Activated CD4-positive, alpha-beta T cell treated with anti-CD3 and anti-CD28 coated beads, Interleukin-2, amount 10 ng/mL, durations not matched to agents 7 days and 5 days (primary cell): ENCODE measurements at places on chromosomes 12 and 14.

GRCh38 chr14:57412341-57412740 is 22.0 kb downstream of the NAA30 start:
- no peak for DNase-seq

DNA sequence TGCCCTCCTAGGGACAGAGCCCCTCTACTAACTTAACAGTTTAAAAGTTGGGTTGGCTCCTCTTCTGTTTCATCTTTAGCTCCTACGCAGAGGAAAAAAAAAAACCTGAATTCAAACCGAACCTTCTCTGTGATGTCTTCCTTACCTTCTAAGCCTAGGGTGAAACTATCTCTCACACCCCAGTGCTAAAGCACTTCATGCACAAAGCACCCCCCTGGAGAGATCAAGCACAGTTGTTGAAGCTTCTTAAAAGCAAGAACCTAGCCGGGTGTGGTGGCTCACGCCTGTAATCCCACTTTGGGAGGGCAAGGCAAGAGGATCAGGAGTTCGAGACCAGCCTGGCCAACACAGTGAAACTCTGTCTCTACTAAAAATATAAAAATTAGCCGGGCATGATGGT is 37.6 kb downstream of the CORO1C start:
- DNase-seq, result no peak

DNA sequence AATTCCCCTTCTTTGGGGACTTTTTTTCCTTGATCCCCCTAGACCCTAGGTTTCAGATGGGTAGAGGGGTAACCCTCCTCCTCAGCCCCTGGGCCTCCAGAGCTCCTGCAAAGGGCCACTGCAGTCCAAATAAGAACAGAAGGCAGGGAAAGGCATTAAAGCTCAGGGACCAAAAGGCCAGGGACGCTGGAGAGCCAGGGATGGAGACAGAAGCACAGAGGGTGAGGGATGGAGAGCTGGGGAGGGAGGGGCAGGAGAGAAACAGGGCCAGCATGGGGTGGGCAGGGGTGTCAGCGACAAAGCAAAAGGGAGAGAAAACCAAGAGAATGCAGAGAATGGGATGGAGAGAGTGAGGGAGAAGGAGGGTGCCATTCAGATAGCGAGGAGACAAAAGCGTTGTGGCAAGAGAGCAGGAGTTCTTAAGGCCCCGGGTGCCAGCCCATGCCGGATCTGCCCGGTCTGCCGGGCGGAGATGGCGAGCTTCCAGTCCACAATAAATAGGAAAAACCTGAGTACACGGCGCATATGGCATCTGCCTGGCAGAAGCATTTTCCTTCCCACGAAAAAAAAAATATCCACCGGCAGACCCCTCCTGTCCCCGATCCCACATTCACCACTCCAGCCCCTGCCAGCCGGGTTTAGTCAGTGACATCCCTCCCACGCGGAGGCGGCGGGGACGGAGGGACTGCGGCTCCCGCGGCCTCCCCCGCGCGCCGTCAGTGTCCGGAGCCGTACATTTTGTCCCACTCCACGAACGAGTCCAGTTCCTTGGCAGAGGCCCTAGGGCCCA is 28.6 kb downstream of the FIGNL2 start:
- no peak for DNase-seq

- DNase-seq, result no peak
These were observed 51.1 kb downstream of the BEGAIN start for GRCh38 chr14:100536121-100536510.

- DNase-seq, result no peak
These were observed 46.0 kb downstream of the YEATS4 start for GRCh38 chr12:69405566-69405865.

- DNase-seq, result no peak
These were observed 73.9 kb upstream of the BBS10 start for GRCh38 chr12:76422154-76422542.

DNA sequence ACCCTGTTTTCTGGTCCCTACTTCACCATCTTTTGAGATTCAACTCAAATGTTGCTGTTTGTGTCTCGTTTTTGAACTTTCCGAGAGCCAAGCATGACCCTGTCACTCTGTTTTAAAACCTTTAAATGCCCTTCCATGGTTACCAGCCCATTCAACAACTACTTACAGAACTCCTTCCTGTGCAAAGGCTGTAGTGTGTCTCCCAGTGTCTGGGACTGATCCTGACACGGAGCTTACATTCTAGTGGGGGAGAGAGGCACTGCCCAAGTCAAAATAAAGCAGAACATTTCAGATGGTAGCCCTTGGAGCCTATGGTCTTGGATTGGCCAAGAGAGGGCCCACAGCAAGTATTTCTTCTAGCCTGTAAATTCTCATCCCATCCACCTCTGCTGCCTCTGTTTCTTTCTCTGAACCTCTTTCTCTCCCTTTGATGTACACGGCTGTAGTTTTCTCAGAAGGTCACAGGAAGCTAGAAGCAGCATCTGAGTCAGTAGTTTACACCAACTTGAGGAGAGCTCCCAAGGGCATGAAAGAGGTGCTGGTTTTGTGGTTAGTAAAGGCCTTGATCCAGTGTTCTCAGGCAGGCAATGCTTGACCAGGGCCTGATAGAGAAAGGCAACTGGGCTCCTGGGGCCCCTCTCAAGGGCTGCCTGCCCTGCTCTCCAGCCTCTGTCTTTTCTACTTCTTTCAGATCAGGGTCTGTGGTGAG is 42.3 kb upstream of the SLC24A4 start:
- peak; percentile 40 for DNase-seq

- DNase-seq, result no peak
These were observed 180.2 kb downstream of the ACSS3 start for GRCh38 chr12:81257947-81258551.

DNA sequence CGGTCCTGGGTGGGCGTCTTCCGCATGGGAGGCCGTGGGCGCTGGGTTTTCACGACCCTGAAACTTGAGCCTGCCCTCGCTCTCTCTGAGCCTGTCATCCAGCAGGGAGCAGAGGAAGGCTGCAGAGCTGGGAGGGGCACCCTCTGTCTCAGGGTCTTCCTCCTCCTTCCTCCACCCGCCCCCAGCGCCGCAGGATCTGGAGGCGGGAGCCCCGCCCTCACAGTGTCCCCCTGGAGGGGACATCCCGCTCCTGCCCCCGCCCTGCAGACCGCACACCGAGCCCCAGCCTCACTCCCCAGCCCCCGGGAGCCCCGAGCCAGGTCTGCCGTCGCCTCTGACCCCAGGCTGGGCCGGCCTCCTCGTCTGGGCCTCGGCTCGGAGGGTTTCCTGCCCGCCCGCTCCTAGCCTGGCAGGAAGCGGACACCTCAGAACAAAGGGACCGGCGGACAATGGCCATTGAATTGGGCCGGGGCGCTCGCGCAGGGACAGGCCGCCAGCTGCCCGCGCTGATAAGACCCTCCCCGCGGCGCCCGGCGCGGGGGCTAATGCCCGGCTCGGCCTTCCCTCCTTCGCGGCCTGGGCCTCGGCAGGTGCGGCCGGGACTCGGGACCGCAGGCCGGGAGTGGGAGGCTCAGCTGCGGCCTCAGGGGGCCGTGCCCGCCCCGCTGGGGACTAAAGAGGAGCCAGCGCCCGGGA is 15.3 kb upstream of the NUDT14 start:
- no peak for DNase-seq
